Muscle of back (tissue), 13 donors: ENCODE measurements at places on chromosomes 6 and 20.

DNA sequence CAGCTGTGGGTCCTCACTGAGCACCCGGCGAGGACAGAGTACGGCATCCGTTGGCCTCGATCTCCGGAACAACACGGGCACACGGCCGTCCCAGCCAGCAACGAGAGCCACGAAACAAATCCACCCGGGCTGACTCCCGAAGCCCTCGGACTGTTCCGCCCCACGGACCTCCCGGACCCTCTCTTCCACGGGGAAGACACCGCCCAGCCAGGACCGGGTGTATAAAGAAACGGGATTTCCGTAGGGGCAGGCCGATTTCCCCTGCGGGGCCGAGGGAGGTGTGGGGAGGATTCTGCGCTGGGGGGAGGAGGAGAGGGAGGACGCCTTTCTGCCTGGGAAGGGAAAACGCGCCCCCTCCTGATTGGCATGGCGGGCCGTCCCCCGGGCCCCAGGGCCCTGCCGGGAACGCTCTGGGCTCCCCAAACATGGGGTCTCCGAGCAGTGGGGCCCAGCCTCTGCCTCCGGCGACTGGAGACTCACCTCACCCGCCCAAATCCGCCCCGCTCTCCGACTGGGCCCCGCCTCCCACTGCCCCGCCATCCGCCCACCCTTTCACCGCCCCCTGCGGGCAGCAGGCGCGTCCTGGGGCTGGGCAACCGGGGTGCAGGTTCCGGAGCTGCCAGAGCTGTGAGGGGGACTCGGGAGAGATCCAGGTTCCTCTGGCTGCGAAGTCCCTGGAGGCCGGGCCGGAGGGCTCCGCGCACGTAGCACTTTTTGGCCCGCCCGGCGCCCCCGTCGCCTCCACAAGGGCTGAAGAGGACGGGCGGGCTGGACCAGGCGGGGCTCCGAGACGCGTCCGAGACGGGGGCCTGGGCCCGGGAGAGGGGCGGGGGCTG lies 679 bp upstream of the PPDPF start:
- DNase-seq, result no peak

- peak; percentile 40 for DNase-seq
Observed at GRCh38 chr6:84027340-84028181, 6.0 kb upstream of the MRAP2 start.

DNA sequence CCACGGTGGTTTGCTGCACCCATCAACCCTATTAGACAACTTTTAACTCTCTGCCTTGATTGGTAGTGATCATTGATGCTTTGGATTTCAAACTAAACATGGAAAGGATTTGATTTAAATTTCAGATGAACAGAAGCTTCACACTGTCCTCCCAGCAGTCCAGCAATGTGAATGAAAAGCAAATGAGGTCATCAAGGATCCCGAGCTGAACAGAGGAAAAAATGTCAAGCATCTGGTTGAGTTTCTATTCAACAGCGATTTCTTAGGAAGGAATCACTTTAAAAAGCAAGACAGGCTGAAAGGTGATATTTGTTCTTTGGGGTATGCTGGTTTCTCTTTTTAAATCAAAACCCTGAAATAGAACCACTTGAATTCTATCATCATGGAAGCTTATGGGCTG lies 10.6 kb upstream of the SAMD3 start:
- DNase-seq, result peak; percentile 11

DNA sequence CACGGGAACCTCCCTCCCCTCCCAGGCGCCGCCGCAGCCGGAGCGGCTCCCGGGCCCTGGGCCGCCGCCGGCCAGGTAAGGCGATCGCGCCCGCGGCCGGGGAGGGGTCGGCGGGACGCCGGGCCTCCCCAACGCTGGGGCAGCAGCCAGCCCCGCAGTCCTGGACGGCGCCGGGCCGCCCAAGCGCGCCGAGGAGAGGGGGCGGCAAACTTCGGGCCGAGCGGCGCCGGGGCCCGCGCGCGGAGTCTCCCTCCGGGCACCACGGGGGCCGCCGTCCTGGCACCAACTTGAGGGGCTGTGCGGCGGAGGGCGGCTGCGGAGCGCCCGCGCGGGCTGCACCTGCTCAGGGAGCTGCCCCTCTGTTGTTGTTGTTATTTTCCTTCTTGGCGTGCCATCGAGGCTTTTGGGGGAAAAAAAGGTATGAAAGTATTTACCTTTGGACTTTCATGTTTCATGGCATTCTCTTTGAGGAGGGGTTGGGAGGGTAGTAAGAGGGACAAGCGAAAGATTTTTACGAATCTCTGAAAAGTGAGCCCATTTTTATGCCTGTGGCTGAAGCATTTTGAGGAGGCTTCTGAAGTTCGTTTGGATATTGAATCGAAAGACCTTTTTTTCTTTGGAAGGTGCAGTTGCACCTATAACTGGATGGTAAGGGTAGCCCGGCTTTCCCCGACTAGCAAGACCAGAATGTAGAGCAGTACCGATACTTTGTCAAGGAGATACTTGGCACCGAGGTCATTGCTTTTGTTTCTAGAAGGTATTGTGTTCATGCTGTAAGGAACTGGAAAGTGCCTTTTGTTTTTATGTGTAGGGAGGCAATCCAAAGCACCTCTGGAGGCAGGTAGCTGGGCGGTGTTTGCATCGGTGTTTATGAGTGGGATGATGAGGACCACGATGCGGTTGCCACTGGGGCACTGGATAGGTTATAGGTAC lies at the start of gene RNF182:
Gene RNF182 (plus strand): TSS at position 4 of the 933 bp plus-strand sequence. CDS start 52,168 bp downstream, outside the sequence.
- peak; percentile 49 for DNase-seq

GRCh38 chr6:27810768-27811450 lies 101.3 kb downstream of the OR2B2 start:
- no peak for DNase-seq

DNA sequence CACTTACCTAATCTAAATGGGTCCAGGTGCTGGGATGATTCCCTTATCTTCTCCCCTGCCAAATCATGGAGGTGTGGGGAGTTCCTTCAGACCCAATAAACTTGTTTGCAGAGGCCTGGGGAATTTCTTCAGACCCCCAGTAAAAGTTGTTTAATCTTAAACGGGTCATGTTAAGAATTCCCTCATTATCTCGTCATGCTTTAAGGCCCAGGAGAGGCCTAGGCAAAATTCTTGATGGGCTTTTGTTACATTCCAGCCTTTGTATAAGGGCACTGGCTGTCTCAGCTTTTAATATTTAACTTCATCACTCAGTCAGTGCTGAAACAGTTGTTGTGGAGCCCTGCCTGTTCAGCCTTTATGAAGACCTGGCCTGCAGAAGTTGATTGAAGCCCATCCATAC lies 11.0 kb upstream of the SLC35B3 start:
- no peak for DNase-seq

DNA sequence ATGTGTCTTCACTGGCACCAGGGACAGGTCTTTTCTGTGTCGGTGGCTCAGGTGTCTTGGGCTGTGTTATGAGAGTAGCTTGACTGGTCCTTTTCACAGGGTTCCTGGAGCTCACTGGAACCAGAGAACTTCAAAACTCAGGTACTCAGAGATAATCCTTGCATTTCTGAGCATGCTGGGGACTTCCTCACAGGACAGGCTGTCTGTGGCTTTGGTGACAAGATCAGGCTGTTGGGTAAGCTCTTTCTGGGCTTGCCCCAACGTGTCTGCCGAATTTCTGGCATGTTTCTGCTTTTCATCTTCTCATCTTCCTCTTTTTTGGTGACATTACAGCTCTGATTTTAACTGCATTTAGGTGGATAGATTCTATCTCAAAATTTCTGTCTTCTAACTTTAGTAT lies 270.0 kb downstream of the CDH26 start:
- DNase-seq, result no peak

DNA sequence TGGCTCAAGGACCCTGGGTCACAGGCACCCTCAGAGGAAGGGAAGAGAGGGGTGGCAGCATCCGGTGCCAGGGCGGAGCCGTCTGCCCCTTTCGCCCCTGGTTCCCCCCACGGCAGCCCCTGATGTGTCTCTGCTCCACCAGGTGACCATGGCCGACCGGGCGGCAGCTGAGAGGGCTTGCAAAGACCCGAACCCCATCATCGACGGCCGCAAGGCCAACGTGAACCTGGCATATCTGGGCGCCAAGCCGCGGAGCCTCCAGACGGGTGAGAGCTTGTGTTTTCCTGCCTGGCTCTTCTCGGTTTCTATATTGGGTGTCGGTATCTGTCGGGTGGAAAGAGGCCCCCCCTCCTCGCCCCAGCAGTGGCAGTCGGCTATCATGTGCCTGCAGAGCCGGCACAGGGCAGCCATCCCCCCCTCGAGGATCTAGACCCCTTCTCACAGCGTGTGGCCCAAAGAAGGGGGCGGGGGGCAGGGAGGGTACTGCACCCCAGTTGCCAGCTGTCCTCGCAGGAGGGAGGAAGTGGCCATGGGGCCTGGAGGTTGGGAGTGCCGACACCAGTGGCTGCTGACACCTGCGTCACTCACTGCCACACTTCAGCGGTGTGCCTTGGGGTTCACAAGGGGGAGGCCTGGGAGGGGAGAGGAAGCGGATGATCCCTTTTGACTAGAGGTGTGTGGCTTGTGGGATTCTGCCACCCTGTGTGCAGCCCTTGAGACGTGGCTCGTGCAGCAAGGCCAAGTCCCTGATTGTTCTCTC lies 1.5 kb downstream of the RBM38 start:
- no peak for DNase-seq

GRCh38 chr20:37845241-37845681 lies 57.7 kb upstream of the VSTM2L start:
- no peak for DNase-seq

- DNase-seq, result no peak
Observed at GRCh38 chr6:13941902-13942301, 17.1 kb downstream of the RNF182 start.

- DNase-seq, result no peak
Observed at GRCh38 chr20:4896971-4897497, 104.3 kb downstream of the SLC23A2 start.

DNA sequence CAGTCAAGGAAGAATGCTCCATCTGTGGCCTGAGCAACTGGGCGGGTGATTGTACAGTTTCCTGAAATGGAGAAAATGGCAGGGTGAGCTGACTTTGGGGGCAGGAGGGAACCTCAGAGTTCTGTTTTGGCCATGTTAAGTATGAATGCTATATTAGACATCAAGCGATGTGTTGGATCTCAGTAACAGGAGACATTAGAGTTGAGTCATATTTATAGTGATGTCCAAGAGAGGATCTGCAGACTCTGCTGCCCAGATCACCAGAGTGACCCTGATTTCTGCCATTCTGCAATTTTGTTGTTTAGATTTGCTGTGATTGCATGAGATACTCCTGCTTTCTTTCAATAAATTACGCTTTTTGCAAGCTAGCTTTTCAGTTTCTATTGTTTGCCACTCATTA lies 131.4 kb upstream of the ENPP5 start:
- no peak for DNase-seq

GRCh38 chr6:72850469-72850868 lies 228.6 kb downstream of the KCNQ5 start:
- DNase-seq, result no peak
